ENCODE measurements at places on chromosomes 2 and 18. TPM values are rescaled to one million over a fixed set of nuclear protein-coding genes. Genes with fewer than 3 reads are reported as not detected.

- H3K27me3 ChIP-seq = no peaks in the 10 kb centered on the region
- H3K27ac ChIP-seq = no peak overlapping the region
- no peak overlapping the region for H3K4me3 ChIP-seq
Measured at GRCh38 chr2:104502901-104503300, 351.0 kb upstream of the POU3F3 start.

- H3K4me1 ChIP-seq = no peaks in the 10 kb centered on the region
- H3K27me3 ChIP-seq = no peaks in the 10 kb centered on the region
- H3K27ac ChIP-seq = no peak overlapping the region
- H3K4me3 ChIP-seq = no peak overlapping the region
Measured at GRCh38 chr2:150788426-150789140, 301.1 kb upstream of the RND3 start.

DNA sequence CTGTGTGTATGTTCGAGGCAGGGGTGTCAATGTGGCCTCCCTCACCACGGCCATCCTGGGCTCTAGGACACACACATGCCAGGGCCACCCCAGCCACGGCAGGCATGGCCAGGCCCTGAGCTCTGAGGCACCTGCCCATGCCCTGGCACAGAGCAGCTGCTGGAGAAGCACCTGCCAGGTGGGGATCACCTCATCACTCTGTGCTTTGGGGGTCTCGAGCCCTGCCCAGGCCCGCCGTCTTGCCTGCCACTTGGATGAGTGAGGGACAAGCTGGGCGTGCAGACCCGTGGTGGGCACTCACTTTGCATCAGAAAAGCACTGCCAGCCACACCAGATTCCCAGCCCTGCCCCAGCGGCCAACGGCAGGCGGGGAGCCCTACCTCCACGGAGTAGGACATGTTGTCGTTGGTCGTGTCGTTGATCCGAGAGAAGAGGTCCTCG, 33.1 kb downstream of the KIF1A start:
- no peaks in the 10 kb centered on the region for H3K27me3 ChIP-seq
- H3K4me1 ChIP-seq = peaks cover 6% of the 10 kb centered on the region
- no peak for DNase-seq
- H3K27ac ChIP-seq = no peak overlapping the region

DNA sequence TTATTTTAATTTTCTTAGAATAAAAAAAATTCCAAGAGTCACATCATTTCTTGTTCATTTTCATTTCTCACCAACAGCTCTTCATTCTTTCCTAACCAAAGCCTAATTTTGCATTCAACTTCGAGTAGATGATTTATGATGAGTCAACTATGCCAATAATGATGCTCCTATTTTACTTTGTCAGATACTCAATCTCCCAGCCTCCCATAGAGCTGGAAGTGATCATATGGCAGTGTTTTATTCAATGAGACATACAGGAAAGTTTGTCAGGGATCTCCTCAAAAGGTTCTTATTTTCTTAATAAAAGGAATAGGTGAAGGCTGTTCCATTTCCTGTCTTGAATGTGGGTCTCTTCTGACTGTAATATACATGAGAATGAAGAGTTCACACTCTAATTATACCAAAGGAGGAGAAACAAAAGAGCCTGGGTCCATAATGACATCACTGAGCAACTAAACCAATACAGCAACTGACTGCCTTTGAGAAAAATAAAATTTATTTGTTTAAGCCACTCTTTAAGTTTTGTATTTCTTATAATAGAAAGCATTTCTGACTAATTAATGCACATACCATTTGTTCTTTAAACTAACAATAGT, 231.2 kb upstream of the CYP26B1 start:
- H3K4me3 ChIP-seq = no peak overlapping the region
- DNase-seq = no peak
- H3K27me3 ChIP-seq = no peaks in the 10 kb centered on the region
- H3K36me3 ChIP-seq = peaks cover 10% of the 10 kb centered on the region
- H3K27ac ChIP-seq = no peak overlapping the region
- H3K4me1 ChIP-seq = no peaks in the 10 kb centered on the region

DNA sequence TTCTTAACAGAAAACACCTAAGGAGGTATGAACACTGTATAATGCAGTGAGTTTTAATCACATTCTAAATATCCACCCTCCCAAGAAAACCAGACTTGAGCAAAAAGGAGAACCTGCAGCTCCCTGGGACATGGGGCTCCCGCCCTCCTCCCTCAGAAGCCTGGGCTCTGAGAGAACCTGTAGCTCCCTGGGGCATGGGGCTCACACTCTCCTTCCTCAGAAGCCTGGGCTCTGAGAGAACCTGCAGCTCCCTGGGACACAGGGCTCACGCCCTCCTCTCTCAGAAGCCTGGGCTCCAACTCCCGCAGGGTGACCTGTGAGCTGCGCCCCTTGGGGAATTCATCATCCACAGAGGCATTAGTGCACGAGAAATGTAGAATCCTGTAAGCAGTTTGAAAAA, 222.9 kb downstream of the SNTG2 start:
- no peaks in the 10 kb centered on the region for H3K36me3 ChIP-seq
- H3K27ac ChIP-seq = no peak overlapping the region
- H3K4me1 ChIP-seq = peaks cover 5% of the 10 kb centered on the region
- DNase-seq = no peak

DNA sequence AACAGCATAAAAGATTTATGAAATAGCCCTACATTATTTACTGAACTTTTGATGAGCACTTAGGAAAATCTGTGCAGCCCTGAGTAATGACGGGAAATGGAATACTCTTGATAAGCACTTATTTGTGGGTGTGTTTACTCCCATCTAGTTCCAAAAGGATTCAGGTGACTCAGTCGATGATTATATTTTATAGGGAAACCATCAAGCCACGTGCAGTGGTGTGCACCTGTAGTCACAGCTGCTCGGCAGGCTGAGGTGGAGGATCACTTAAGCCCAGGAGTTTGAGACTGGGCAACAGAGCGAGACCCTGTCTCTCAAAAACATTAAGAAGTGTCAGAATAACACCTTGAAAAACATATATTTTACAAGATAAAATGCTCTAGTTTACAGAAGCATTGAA, 91.9 kb downstream of the CABYR start:
- H3K4me1 ChIP-seq = peaks cover 14% of the 10 kb centered on the region
- no peaks in the 10 kb centered on the region for H3K27me3 ChIP-seq
- no peak for DNase-seq
- H3K4me3 ChIP-seq = no peak overlapping the region

DNA sequence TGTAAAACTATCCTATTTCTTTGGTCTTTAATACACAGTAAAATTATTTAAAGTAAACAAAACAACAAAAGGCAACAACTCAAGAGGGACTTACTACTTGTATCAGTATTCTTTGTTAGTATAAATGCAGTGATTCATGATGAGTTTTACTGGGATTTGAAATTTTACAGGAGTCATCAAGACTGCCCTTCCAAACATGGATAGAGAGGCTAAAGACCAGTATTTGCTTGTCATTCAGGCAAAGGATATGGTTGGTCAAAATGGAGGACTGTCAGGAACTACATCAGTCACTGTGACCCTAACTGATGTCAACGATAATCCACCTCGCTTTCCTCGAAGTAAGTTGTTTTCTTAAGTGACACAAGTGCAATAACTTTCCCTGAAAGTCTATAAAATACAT, 71.1 kb downstream of the CDH7 start:
- no peak overlapping the region for H3K27ac ChIP-seq
- no peaks in the 10 kb centered on the region for H3K27me3 ChIP-seq
- H3K36me3 ChIP-seq = no peaks in the 10 kb centered on the region
- no peak overlapping the region for H3K4me3 ChIP-seq
- H3K4me1 ChIP-seq = no peaks in the 10 kb centered on the region

DNA sequence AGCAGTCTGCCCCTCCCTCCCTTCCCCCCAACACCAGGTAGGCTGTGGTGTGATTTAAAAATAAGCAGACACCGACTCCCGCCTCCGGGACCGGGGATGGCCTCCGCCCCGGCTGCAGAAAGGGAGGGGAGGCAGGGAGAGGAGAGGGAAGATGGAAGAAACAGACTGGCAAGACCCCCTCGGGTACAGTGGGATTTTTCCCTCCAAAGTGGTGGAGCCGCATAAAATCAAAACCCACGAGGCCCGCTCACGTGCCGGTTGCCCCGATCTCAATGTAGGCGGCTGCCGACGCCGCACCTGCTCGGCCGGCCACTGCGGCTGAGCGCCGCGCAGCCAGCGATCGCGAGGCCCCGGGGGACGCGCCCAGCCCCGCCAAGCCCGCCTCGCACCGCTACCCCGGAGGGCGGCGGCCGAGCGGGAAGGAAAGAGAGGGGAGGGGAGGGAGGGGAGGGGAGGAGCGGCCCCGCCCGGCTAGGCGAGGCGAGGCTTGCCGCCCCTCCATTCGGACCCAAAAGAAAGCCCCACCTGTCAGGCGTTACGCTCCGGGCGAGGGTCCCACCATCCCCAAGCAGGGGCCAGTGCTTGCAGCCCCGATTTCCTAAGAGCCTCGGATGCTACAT, 811 bp downstream of the ADD2 start:
- DNase-seq = no peak
- no peaks in the 10 kb centered on the region for H3K36me3 ChIP-seq
- H3K4me1 ChIP-seq = peaks cover 8% of the 10 kb centered on the region
- no peaks in the 10 kb centered on the region for H3K27me3 ChIP-seq
- peak overlapping the region; percentile 18 for H3K4me3 ChIP-seq
- no peak overlapping the region for H3K27ac ChIP-seq

DNA sequence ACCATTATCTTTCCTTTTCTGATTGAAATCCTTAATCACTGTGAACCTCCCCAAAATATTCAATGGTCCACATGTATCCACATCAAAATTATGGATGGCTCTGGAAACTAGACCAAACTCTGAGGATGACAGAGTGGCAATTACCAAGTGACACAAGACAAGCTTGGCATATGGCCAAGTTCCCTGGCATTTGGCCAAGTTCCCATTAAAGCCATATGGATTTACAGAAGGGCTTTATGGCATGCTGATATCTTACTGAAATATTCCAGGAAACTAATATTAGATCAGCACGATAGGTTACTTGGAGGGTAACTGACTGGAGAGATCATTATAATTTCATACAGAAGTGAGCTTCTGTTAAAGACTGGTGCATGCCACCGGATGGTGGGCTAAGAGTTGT, 21.9 kb upstream of the CERS6 start:
- H3K36me3 ChIP-seq = no peaks in the 10 kb centered on the region
- no peak overlapping the region for H3K27ac ChIP-seq
- H3K4me3 ChIP-seq = no peak overlapping the region
- DNase-seq = peak; percentile 34

- no peak overlapping the region for H3K27ac ChIP-seq
- no peaks in the 10 kb centered on the region for H3K4me1 ChIP-seq
- no peak for DNase-seq
- H3K4me3 ChIP-seq = no peak overlapping the region
- H3K36me3 ChIP-seq = no peaks in the 10 kb centered on the region
Measured at GRCh38 chr18:46675112-46675511, 18.1 kb upstream of the LOXHD1 start.

DNA sequence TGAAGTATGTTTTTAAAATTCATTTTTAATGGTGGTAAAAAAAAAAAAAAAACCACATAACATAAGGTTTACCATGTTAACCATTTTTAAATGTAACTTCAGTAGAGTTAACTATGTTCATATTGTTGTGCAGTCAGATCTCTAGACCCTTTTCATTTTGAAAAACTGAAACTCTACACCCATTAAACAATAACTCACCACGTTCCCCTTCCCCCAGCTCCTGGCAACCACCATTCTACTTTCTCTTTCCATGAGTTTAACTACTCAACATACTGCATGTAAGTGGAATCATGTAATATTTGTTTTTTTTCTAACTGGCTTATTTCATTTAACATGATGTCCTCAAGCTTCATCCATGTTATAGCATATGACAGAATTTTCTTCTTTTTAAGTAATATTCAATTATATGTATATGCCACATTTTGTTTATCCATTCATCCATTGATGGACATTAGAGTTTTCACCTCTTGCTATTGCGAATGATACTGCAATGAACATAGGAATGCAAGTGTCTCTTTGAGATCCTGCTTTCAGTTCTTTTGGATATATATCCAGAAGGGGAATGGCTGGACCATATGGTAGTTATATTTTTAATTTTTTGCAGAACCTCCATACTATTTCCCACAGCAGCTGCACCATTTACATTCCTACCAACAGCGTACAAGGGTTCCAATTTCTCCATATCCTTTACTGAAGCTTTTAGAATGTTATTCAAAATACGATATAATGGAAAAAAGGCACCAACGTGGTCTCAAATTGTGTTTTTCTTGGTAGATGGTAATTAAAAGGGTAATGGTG, 91.0 kb downstream of the SPTBN1 start:
- H3K4me1 ChIP-seq = peaks cover 13% of the 10 kb centered on the region
- H3K4me3 ChIP-seq = no peak overlapping the region
- H3K27me3 ChIP-seq = no peaks in the 10 kb centered on the region
- no peak overlapping the region for H3K27ac ChIP-seq
- peaks cover 8% of the 10 kb centered on the region for H3K36me3 ChIP-seq

- H3K4me1 ChIP-seq = peaks cover 4% of the 10 kb centered on the region
- no peak for DNase-seq
- no peak overlapping the region for H3K27ac ChIP-seq
- no peaks in the 10 kb centered on the region for H3K36me3 ChIP-seq
- H3K27me3 ChIP-seq = no peaks in the 10 kb centered on the region
- no peak overlapping the region for H3K4me3 ChIP-seq
Measured at GRCh38 chr2:60526623-60527022, 26.8 kb downstream of the BCL11A start.

DNA sequence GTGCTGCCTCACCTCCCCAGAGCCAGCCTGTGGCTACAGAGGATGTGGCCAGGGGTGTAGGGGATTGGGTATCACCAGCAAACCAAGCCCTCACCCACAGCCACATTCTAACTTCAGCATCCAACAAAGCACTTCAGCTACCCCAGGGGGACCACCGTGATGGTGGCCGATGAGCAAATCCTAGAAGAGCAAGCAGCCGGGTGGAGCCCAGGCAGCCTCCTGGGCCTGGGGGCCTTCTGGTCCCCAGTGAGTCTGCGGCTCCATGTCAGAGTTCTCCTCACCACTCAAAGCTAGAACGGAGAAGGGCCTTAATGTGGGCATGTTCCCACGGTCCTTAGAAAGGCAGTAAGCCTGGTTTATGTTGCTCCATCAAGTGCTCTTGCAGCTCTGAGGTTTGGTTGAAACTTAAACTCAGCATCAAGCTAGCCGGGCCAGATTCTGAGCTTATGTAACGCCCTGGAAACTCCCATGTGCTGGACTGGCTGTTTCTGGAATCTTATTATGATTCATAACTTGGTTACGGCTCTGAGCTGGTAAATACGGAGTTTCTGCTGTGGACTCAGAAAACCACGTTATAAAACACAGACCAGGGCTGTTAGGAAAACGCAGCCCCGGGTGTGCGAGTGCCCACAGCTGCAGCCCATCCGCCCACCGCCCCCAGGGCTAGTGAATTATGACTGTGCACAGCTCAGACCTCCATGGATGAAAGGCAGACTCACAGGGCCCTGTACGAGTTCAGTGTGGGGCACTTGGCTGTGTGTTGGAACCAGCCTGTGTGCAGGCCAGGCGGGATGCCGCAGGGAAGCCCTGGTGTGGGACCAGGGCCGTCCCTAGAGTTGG, 99.8 kb downstream of the SEPTIN10 start:
- no peaks in the 10 kb centered on the region for H3K27me3 ChIP-seq
- no peak overlapping the region for H3K4me3 ChIP-seq
- H3K36me3 ChIP-seq = no peaks in the 10 kb centered on the region
- H3K4me1 ChIP-seq = peaks cover 6% of the 10 kb centered on the region
- peak; percentile 24 for DNase-seq
- no peak overlapping the region for H3K27ac ChIP-seq

ANKRD62 gene
- total RNA-seq = 0.09 TPM

UBE2E3 gene
- 44.1 TPM for total RNA-seq

PJVK gene
- total RNA-seq = 4.0 TPM

CRYGC gene
- total RNA-seq = not detected

All from lung (tissue), 17 donors.